ENCODE measurements at places on chromosomes 12 and 14.

DNA sequence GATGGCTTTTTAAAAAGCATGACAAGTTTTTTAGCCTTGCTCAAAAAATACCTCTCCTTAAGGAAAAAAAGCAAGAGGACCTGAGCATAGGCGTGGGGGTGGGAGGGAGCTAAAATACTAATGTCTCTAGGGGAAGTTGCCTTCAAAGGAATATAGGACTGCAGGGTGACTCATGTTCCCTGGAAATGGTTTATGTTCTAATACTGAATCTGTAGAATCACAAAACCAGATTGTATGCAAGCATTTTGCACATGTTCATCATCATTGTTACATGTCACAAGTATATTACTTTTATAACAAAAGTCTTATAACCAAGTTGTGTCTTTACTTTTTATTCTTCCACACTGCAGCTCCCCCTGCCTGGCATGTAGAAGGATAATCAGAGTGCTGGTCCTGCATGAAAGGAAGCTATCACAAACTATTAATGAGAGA lies 36.6 kb downstream of the GPR135 start:
- DNase-seq = no peak

GRCh38 chr12:70628701-70629480 lies 8.3 kb downstream of the PTPRB start:
- DNase-seq = no peak

GRCh38 chr12:111462210-111462769 lies 56.6 kb downstream of the SH2B3 start:
- no peak for DNase-seq

DNA sequence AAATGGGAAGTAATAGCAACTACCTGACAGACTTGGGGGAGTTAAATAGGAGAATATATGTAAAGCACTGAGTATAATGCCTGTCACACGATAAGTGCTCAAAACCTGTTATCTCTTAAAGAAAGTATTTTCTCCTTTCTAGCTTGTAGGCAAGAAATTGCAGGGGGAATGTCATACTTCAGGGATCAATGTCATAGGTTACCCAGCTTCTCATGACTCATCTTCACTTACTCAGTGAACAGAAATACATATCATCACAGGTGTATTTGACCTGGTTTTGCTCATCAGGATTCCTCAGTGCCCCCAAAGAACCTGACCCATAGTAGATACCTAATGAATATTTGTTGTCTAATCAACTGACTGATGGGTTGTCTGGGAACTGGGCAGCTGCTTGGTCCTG lies 285.0 kb upstream of the ATP2B1 start:
- DNase-seq = no peak
